ENCODE measurements at places on chromosomes 5 and 9.

- DNase-seq, result no peak
Observed at GRCh38 chr5:90997082-90997481, 386.0 kb downstream of the ARRDC3 start.

GRCh38 chr5:170522211-170523141 lies 18.7 kb downstream of the KCNIP1 start:
- DNase-seq, result no peak

- DNase-seq, result no peak
Observed at GRCh38 chr5:131769336-131769735, 27.5 kb downstream of the FNIP1 start.

DNA sequence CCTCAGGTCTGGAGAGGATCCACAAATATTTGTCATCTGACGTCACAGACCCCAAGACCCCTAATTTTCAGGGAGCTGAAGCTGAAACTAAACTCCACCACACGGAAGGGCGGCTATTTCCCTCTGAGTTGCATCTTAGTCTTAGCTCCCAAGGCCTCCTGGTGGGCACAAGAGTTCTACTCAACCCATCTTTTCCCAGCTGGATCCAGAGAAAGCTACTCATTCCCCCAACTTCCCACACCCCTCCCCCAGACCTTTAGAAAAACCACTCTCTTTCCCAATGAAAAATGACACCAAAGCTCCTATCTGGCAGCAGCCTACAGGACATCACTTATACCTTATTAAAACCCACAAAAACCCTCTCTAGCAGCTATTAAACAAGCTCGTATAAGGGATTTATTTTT lies 67.1 kb upstream of the SLC1A1 start:
- DNase-seq, result no peak

GRCh38 chr9:72979405-72980100 lies 26.7 kb upstream of the ALDH1A1 start:
- no peak for DNase-seq

Measured in kidney (tissue), 22 donors.